D341Med (cell line): ENCODE measurements at places on chromosomes 3 and 15.

DNA sequence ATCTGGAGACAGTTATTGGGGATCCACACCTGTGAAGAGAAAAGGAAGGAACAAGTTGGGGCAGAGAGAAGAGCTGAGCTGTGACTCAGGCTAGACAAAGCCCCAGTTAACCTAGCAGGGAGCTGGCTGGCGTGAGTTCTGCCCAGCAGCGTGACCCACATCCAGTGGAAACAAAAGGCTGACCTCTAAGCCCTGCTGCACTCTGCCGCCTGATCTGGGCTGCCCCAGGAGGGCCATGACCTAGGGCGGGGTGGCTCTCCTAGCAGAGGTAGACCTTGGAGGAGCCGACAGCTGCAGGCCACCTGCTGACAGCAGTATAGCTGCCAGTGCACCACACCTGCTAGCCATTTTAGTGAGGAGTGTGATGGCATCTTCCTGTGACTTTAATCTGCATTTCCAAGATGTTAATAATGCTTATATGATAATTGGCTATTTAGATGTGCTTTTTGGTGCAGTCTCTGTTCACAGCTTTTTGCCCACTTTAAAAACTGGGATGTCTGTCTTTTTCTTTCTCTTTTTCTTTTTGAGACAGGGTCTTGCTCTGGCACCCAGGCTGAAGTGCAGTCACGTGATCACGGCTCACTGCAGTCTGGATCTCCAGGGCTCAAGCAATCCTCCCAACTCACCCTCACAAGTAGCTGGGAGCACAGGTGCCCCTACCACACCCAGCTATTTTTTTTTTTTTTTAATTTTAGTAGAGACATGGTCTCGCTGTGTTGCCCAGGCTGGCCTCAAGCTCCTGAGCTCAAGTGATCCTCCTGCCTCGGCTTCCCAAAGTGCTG, 78.1 kb downstream of the LSM3 start:
- no peak for DNase-seq

- DNase-seq: no peak
Measured at GRCh38 chr3:25849641-25850385, 59.9 kb downstream of the OXSM start.

DNA sequence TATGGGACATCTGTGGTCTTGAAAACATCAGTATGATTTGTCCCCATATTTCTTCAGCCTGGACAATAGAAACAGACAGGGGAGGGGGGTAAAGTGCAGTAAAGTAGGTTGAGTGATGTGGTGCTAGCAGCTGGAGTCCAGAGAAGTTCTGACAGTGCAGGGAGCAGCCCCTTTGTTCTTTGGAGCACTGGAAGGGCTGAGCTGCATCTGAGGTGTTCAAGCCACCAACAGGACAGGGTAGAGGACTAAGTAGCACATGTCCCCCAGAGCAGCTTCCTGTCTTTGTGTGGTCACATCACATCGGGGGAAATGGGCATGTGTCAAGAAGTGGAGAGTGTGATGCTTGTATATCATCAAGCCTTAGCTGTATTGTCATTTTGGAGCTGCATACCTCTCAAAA, 12.1 kb downstream of the MRPS22 start:
- DNase-seq: no peak

- no peak for DNase-seq
Measured at GRCh38 chr15:79402136-79402535, 30.0 kb upstream of the MINAR1 start.

GRCh38 chr3:189936201-189936945, 184.3 kb downstream of the P3H2 start:
- no peak for DNase-seq

DNA sequence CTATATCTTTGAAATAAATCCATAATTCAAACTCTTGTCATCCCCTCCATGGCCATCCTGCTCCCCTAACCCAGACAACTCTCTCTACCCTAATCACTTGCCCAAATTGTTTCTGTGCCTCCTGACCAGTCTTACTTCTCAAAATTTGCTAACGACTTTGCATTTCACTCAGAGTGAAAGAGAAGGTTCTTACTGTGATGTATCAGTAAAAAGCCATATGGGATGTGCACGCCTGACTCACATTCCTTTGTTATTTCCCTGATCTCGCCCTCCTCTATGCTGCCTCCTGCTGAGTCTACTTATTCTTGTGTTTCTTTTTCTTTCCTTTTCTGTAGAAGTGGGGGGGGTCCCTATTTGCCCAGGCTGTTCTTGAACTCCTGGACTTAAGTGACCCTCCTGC, 487.2 kb upstream of the FRG2C start:
- no peak for DNase-seq

GRCh38 chr3:37907906-37908305, 46.2 kb downstream of the CTDSPL start:
- DNase-seq: no peak

DNA sequence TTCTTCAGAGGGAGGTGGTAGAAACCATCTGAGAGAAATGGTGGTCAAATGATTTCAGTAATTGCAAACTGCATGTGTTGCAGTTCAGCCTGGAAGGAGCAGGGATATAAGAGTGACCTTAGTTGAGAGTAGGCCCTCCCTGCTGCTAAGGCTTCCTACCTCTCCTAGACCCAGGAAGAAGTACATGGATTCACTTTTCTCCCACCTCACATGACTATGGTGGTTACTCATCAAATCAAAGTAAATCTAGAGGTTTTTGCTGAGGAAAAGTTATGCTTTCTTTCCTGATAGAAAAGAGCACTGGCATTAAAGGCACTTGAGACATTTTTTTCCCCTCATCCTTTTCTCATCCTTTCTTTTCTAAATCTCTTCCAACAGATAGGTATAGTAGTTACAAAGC, 43.2 kb upstream of the LEKR1 start:
- DNase-seq: no peak

DNA sequence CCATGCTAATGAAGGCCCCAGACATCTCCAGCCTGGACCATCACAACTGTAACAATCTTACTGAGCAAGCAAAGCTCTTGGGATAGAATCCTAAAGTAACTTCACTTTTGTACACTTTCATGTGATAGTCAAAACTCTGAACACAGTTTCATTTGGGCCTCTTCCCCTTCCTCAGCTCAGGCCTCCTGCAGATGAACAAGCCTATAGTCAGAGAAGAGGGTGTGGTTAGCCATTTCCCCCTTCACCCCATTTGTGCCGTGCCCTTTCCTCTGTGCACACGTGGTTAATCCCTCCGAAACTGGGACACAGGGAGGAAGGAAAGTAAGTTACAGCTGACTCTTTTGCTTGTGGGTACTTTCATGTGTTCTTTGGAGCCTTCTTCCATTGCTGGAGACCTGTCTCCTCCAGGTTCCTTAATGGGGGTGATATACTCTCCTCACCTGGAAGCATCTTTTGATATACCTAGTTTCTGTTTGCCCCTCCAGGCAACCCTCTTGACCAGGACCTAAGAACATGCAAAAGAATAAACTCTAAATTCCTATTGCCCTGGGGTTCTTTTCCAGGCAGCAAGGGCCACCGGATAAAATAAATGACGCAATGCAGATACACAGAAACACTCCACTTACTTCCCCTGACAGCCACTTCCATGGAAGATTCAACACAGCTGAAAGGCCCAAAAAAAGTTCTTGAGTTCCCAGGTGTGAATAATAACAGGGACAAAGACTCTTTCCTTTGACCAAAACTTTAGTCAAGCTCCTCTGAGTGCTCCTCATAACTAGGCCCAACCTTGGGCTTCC, 29.6 kb upstream of the CSTA start:
- DNase-seq: no peak

GRCh38 chr3:171351676-171352075, 108.5 kb downstream of the TNIK start:
- DNase-seq: no peak

- peak; percentile 51 for DNase-seq
Measured at GRCh38 chr3:42031808-42032480, 59.2 kb upstream of the TRAK1 start.

GRCh38 chr3:10911350-10912002, 81.1 kb upstream of the SLC6A1 start:
- no peak for DNase-seq

GRCh38 chr3:151107177-151107576, 21.7 kb downstream of the MED12L start:
- no peak for DNase-seq

DNA sequence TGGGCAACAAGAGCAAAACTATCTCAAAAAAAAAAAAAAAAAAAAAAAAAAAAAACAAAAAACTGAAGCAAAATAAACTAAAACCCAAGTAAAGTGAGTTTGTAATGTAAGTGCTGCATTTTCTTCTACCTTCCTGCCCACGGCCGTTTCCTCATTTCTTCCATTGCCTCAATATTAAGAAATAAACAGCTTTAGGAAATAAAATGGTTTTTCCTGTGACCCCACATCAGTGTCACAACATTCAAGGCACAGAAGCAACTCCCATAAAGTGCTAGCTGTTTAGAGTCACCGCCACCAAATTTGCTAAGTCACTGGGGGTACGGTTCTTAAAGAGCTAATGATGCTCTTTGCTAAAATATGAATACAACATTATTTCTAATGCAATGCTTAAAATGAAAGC, 3.3 kb downstream of the PKM start:
- DNase-seq: no peak

GRCh38 chr15:82799183-82799841, 6.6 kb downstream of the FSD2 start:
- DNase-seq: no peak

DNA sequence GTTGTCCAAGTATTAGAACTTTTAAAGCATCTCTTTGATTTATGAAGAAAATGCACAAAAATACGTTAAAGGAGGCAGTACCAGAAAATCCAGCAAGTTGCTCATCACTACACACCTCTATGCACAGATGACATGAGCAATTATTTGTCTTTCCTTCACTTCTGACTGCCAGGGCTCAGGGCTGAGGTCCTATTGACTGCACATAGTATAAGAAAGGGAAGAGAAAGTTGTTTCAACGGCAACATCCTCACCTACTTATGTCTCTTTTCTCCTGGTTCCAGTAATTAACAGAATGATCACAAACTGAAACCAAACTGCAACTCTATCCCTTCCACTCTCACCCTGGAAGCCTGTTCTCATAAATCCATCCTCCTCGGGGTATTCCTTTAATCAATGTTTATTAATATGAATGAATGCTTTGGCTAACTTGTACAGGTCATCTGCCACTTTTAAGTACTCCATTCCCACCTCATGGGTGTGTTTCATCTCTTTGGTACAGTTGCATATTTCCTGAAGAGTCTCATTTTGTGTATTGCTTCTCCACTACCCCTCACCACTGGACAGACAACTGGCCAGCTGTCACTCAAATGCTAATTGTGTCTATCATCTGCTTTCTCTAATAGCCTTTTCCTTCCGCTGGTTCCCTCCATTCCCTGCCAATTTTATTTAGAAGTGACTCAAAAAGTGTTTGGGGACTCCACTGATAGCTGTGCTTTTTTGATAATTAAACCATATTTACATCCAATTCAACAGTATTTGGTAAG, 34.5 kb downstream of the RAB27A start:
- no peak for DNase-seq

DNA sequence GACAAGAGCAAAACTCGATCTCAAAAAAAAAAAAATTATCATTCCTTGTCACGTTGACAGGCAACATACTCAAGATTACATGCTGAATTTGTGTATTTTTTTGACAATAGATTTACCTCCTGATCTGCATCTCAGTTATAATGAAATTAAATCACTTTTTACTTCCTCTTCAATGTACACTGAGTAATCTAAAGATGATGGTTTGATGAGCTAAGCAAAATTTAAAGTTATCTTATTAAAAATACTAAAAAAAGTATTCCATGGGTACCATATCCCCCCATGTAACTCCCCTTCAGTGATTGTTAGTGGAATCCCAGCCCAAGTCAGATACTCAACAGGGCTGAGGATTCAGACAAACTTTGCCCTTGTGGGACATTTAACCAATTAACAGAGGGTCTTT, 463.2 kb downstream of the OCA2 start:
- no peak for DNase-seq

DNA sequence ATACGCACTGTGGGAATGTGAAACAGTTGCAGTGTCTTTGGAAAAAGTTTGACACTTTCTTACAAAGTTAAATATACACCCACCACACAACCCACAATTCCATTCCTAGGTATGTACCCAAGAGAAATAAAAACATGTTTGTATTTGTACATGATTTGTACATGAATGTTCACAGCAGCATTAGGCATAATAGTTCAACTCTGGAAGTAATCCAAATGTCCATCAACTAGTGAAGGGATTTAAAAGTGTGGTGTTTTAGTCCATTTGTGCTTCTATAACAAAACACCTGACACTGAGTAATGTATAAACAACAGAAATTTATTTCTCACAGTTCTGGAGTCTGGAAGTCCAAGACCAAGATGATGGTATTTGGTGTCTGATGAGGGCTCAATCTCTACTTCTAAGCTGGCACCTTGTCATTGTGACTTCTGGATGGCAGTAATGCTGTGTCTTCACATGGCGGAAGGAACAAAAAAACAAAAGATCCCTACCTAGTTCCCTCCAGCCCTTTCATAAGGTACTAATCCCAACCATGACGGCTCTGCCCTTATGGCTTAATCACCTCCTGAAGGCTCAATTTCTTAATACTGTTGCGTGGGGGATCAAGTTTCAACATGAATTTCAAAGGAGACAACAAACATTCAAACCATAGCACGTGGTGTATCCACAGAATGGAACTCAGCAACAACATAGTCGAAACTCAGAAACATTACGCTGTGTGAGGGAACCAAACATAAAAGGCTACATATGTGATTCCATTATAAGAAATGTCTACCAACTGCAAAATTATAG, 120.5 kb downstream of the AQP9 start:
- DNase-seq: no peak

DNA sequence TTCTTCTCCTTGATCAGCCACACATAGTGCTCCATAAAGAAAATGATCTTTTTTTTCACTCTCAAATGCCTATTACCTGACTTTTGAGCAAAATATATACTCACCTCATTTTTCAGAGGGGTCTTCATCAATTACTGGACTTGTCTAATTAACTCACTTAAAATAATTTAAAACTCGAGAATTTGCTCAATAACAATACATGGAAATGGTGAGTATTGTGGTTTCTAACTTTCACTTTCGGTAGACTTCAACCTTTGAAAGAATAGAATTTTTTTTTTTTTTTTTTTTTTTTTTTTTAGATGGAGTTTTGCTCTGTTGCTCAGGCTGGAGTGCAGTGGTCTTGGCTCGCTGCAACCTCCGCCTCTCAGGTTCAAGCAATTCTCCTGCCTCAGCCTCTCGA, 17.7 kb upstream of the EPHB1 start:
- no peak for DNase-seq

GRCh38 chr3:39937315-39937714, 127.9 kb downstream of the MYRIP start:
- DNase-seq: no peak

GRCh38 chr15:39817892-39818291, 35.3 kb upstream of the FSIP1 start:
- DNase-seq: no peak

GRCh38 chr3:131705558-131706051, 202.8 kb upstream of the MRPL3 start:
- no peak for DNase-seq

- DNase-seq: no peak
Measured at GRCh38 chr3:158109295-158109803, 540 bp upstream of the RSRC1 start.

GRCh38 chr3:126696701-126697267, 7.3 kb upstream of the CHCHD6 start:
- no peak for DNase-seq

- DNase-seq: no peak
Measured at GRCh38 chr3:197593046-197593380, 37.2 kb upstream of the BDH1 start.

GRCh38 chr15:44811337-44811736, 75.0 kb downstream of the TRIM69 start:
- DNase-seq: no peak
